ENCODE measurements at places on chromosomes 7 and 10. TPM values are rescaled to one million over a fixed set of nuclear protein-coding genes. Genes with fewer than 3 reads are reported as not detected.
A peak's percentile ranks its signal among the peaks of the same experiment; 100 is the strongest.

Gene HOXA5
- total RNA-seq = 4.4 TPM

DNA sequence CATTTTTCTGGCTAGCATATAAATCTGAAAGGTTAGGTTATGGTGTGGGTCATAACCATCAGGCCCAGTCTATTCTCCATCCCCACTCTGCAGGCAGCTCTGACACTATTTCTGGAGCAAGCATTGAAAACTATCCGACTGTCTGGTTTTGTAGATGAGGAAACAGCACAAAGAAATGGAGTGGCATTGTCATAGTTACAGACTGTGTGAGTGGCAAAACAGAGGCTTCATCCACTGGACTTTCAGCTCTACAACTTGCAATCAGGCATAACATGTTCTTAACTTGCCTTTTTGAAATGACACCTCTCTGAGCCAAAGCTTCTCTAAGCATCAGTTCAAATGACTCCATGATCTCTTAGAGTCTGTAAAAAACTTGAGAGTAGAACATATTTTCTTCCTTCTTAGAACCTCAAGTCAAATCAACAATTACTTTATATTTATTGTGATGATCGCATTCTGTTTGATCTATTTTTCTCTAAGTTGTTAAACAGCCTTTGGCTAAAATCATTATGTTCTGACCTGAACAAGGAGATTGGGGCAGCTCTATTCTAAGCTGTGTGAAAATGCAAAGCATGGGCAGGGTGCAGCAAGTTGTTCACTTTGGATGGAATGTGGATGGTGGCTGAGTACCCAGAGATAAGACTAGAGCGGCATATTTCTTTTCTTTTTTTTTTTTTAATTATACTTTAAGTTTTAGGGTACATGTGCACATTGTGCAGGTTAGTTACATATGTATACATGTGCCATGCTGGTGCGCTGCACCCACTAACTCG lies 68.5 kb downstream of the LRRC4 start:
- DNase-seq = no peak
- no peak overlapping the region for H3K27ac ChIP-seq
- H3K4me3 ChIP-seq = no peak overlapping the region
- H3K4me1 ChIP-seq = no peaks in the 10 kb centered on the region
- no peaks in the 10 kb centered on the region for H3K36me3 ChIP-seq
- no peaks in the 10 kb centered on the region for H3K27me3 ChIP-seq

DNA sequence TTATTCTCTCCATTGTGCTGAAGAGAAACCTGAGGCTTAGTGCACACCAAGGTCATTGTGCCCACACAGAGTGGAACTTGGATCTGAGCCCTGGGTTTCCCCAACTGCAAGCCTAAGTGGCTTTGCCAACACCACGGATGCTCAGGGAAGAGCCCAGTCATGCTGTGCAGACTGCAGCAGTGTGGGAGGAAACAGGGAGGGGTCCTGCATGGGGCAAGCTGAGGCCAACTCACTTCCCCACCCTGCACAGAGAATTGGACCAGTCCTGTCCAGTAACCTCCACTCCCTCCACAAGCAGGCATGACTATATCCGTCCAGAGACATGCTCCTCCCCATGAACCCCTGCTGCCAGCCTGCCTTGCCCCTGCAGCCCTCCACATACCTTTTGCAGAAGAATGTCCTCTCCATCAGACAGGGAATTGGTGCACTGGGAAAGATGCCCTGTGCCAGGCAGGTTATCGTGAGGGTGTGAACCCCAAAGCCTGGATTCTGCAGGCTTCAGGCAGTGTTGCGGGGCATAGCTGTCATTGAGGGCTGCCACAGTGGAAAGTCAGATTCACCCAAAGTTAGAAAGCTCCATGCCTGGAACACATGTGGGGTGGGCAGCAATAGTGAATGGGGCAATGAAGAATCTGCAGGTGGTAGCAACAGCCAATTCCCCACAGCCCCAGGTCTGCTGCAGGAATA lies 44.9 kb downstream of the DRGX start:
- H3K4me3 ChIP-seq = no peak overlapping the region
- H3K27me3 ChIP-seq = no peaks in the 10 kb centered on the region
- H3K27ac ChIP-seq = no peak overlapping the region
- DNase-seq = no peak
- no peaks in the 10 kb centered on the region for H3K4me1 ChIP-seq

DNA sequence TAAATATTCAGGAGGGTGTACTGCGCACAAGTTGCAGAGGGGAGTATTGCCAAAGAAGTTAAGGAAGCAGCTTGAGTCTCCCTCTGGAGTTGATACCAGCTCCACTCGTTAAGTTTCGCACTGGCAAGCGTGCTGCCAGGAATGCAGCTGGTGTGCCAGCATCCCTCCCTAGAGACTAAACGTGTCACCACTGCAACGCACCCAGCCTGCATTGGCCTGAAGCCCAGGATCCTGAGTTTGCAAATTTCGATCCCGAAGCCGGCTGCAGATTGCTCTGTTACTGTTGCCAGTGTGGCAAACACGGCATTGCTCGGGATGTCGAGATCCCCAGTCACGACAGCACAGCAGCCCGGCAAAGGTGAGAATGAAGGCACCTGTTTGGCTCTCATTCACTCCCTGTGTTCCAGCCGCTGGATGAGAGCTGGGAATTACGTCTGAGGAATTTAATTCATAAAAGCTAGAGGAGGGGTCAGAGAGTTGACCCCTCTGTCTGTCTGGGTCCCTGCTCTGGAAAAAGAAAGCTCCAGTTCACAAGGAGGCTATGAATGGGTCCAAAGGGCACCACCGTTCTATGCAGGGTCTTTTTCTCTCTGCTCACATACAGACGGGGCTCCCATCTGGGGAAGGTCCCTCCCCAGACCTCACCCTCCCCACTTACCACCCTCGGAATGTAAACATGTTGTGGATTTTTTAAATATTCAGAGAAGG lies 61.0 kb downstream of the NRP1 start:
- no peaks in the 10 kb centered on the region for H3K27me3 ChIP-seq
- peak; percentile 98 for DNase-seq
- peak overlapping the region; percentile 98 for H3K27ac ChIP-seq
- H3K4me1 ChIP-seq = peaks cover 29% of the 10 kb centered on the region

Measured in thyroid gland (tissue), 4 donors.